ENCODE measurements at places on chromosomes 12 and 14.
A peak's percentile ranks its signal among the peaks of the same experiment; 100 is the strongest.

DNA sequence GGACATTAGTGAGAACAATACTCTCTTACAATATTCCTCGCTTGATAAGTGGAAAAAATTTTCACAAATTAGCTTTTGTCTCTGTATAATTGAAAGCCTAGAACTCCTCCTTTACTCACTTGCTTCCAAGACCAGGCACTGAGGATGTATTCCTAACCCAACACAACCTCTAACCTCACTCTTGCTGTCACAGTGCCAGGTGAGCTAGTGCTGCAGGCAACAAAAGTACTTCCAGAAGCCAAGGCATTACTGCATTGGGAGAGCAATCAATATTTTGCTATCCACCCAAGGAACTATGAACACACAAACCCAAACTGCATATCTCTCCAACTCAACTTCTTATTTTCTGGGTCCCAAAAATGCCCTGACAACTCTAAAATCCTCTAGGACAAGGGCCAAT is 1081.0 kb downstream of the VRK1 start:
- DNase-seq = no peak
- no peak overlapping the region for H3K27ac ChIP-seq
- H3K27me3 ChIP-seq = no peaks in the 10 kb centered on the region
- H3K36me3 ChIP-seq = no peaks in the 10 kb centered on the region
- no peaks in the 10 kb centered on the region for H3K4me1 ChIP-seq
- H3K4me3 ChIP-seq = no peak overlapping the region

DNA sequence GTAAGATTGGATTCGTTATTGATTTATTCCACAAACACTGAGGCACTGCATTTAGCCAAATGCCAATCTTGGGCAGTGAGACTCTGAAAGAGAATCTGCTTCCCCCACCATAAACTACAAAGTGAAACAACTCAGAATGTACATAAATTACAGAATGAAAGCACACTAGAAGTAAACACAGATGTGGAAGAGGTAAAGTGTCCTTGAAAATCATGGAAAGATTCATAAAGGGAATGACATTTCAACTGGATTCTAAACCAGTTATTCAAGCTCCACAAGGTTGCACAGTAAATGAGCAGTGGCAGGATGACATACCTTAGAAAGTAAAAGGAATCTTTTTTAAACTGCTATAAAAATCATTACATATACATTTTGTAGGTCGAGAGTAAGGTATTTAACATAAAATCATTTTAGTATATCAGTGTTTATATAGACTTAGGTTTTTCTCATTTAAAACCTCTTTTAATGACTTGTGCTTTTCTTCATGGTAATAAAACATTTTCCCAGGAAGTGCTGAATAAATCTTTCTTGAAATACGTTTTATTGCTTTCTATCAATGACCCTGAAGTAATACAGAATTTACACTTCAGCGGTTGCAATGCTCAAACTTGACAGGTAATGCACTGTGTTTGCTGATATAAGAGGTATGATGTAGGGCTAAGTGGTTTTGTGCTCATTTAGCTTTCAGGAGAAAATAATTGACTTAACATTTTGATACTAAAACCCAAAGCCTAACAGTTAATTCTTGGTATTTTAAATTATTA is 270.6 kb downstream of the NAV3 start:
- H3K27ac ChIP-seq = no peak overlapping the region
- no peak overlapping the region for H3K4me3 ChIP-seq
- no peak for DNase-seq
- H3K36me3 ChIP-seq = no peaks in the 10 kb centered on the region
- no peaks in the 10 kb centered on the region for H3K27me3 ChIP-seq

DNA sequence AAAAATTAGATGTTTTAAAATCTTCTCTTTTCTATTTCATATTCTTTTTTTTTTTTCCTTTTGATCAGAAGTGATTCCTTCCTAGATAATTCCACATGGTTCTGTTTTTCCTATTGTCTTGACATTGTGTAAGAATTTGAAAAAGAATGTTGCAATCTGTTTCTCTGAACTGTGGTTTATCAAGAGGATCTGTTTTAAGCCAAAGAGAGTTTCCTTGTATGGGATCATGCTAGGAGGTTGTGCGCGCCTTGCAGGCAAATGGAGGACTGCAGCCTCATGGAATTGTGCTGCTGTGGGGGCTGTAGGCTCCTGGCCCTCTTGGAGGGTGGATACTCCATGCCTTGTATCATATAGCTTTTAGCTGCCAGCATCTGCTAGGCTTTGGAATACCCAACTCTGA is 43.3 kb upstream of the MBIP start:
- DNase-seq = no peak
- no peak overlapping the region for H3K4me3 ChIP-seq
- H3K4me1 ChIP-seq = no peaks in the 10 kb centered on the region
- no peaks in the 10 kb centered on the region for H3K36me3 ChIP-seq
- no peak overlapping the region for H3K27ac ChIP-seq

GRCh38 chr14:95326987-95327386 is 7.3 kb upstream of the CLMN start:
- H3K27ac ChIP-seq = no peak overlapping the region
- no peak for DNase-seq
- no peak overlapping the region for H3K4me3 ChIP-seq
- no peaks in the 10 kb centered on the region for H3K27me3 ChIP-seq
- H3K4me1 ChIP-seq = no peaks in the 10 kb centered on the region

DNA sequence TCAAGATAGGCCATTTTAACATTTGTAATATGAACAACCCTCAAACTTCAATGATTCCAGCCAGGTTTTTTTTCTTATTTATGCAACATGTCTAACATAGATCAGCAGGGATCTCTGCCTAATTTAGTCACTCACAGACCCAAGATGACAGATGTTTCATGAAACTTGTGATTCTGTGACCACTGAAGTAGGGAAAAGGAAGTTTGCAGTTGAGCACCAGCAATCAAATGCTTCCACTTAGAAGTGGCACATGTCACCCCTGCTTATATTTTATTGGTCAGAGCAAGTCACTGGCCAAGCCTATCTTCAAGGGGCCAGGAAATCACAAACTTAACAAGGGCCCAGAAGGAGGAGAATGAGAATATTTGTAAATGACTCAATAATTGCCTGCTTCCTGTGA is 150.6 kb downstream of the BCAT1 start:
- peak overlapping the region; percentile 57 for H3K27ac ChIP-seq
- H3K4me1 ChIP-seq = peaks cover 23% of the 10 kb centered on the region
- no peak for DNase-seq
- H3K27me3 ChIP-seq = no peaks in the 10 kb centered on the region

- H3K27ac ChIP-seq = no peak overlapping the region
- no peaks in the 10 kb centered on the region for H3K27me3 ChIP-seq
- no peak overlapping the region for H3K4me3 ChIP-seq
These were observed 850.3 kb downstream of the GALC start for GRCh38 chr14:87142551-87143211.

All from spleen (tissue), 13 donors.